ENCODE measurements at places on chromosomes 11 and 22.

DNA sequence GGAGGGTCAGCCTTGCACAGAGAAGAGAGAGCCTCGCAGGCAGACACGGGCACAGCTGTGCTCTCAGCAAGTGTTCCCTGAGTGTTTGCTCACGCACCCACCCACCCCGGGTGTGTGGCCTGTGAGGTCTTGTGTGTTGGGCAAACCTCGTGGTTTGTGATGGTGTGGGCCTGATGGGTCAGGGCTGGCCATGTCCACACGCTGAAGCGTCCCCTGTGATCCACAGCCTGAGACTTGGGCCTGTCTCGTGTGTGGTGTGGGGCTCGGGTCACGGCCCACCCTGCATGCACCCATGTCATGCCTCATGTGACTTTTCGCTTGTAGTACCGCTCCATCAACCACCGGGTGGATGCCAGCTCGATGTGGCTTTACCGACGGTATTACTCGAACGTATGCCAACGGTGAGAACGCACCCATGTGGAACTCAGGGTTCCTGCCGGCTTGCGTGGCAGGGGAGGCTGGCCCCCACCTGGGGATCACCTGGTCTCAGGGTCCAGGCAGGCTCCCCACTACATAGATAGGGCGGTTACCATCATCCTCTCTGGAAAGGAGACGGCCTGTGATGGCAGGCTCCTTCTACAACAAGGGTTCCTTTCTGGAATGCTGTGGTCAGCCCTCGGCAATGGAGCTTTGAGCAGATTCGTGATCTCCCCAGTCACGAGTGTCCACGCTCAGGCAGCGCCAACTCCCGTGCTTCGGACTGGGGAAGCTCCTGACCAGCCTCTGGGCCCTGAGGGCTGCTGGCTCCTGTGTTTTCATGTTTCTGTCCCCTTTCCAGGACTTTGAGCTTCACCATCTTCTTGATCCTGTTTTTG lies 5.9 kb downstream of the TPCN2 start:
- DNase-seq, result no peak

DNA sequence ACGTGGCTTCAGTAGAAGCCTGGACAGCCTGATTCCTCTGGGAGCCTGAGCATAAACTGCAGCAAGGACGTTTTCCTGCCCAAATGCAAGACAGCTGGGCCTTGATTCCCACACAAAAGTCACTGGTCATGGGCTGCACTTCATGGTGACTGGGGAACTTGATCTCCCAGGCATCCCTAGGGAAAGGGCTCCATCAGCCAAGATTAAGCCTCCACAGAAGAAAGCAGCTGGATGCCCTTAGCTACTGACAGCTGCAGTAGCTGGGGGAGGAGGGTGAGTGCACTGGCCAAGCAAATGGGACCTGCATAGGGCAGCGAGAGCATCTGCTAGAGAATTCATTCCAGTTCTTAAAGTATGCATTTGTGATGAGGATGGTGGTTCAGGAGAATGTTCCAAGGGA lies 267.4 kb upstream of the ISX start:
- DNase-seq, result no peak

DNA sequence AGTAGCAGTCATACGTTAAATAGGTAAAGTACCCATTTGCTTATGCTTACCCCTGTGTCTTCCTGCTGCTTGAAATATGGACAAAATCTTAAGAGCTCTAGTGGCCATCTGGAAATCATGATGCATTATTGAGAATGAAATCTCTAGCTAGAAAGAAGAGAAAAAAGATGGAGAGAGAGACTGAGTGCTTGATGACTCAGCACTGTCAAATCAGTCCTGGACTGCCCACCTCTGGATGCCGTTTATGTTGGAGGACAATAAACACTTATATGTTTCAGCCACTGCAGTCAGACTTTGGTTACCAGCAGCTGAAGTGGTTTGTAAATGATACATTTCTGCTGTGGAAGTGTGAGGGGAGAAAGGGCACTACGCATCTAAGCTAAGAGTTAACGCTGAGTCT lies 3.6 kb downstream of the OR8B4 start:
- no peak for DNase-seq

DNA sequence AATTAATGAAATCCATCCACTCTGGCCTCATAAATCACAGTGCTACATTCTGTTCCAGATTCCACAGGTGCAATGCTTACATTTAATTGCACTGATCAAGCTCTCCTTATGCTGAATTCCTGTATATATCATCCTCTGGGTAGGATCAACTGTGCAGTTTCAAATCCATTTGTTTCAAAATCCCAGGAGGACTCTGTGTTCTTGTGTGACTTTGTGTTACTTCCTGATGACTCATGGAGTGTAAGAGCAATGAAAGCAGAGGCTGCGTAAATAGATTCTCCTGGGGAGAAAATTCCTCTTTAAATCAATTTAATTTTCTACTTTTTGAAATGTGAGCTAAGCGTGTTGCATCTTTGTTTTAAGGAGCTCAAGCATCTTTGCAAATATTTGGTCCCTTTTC lies 752.7 kb downstream of the METTL15 start:
- no peak for DNase-seq

GRCh38 chr22:43110927-43111623 lies 525 bp downstream of the BIK start:
- no peak for DNase-seq

- DNase-seq, result no peak
These were observed 737.8 kb downstream of the FAM181B start for GRCh38 chr11:81995889-81996288.

GRCh38 chr22:35197071-35197470 lies 60.2 kb upstream of the HMGXB4 start:
- DNase-seq, result no peak

DNA sequence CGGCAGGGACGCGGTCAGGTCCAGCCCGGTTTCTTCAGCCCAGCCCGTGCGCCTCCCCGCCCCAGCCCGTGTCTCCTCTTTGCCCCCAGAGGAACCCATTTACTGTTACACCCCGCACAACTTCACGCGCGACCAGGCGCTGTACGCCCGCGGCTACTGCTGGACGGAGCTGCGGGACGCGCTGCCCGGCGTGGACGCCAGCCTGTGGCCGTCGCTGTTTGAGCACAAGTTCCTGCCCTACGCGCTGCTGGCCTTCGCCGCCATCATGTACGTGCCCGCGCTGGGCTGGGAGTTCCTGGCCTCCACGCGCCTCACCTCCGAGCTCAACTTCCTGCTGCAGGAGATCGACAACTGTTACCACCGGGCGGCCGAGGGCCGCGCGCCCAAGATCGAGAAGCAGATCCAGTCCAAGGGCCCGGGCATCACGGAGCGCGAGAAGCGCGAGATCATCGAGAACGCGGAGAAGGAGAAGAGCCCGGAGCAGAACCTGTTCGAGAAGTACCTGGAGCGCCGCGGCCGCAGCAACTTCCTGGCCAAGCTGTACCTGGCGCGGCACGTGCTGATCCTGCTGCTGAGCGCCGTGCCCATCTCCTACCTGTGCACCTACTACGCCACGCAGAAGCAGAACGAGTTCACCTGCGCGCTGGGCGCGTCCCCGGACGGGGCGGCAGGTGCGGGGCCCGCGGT lies 6.5 kb downstream of the PANX2 start:
- DNase-seq, result no peak

GRCh38 chr11:31702966-31703365 lies 108.2 kb downstream of the PAX6 start:
- no peak for DNase-seq

GRCh38 chr11:86798988-86799387 lies 1.4 kb upstream of the PRSS23 start:
- no peak for DNase-seq

DNA sequence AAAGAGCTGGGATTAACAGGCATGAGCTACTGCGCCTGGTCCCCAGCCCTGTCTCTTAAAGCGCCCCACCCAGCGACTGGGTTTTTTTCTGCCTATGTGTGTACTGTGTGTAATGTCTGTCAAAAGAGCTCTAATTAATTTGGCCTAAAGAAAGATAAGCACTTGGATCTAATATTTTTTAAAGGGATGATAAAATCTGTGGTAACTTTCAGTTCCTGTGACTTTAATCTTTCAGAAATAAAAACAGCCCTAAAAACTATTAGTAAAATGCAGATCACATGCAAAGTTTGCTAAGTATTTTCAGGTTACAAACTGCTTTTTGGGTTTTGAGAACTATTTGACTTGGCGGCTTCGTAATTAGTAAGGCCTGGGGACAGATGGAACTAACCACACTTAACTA lies 1358.7 kb downstream of the LRRC4C start:
- DNase-seq, result no peak

DNA sequence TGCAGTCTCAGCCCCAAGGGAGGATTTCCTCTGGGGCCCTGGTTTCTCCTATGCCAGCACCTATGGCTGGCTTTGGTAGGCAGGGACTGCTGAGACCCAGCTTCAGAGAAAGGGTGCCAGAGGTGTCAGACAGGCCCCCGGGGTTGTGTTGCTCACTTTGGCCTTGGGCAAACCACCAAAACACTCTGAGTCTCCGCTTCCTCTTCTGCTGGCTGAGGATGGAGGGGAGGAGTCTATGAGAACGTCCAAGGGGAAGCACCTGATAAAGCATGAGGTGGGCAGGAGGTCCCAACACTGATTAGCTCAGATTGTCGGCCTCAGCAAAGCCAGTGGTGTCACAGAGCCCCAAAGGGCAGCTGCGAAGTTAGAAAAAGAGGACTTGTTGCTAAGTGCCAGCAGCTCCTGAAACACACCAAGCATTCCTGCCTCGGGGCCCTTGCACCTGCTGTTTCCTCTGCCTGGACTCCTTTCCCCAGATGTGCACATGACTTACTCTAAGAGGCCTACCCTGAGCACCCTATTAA lies 10.5 kb downstream of the SMTNL1 start:
- DNase-seq, result no peak

DNA sequence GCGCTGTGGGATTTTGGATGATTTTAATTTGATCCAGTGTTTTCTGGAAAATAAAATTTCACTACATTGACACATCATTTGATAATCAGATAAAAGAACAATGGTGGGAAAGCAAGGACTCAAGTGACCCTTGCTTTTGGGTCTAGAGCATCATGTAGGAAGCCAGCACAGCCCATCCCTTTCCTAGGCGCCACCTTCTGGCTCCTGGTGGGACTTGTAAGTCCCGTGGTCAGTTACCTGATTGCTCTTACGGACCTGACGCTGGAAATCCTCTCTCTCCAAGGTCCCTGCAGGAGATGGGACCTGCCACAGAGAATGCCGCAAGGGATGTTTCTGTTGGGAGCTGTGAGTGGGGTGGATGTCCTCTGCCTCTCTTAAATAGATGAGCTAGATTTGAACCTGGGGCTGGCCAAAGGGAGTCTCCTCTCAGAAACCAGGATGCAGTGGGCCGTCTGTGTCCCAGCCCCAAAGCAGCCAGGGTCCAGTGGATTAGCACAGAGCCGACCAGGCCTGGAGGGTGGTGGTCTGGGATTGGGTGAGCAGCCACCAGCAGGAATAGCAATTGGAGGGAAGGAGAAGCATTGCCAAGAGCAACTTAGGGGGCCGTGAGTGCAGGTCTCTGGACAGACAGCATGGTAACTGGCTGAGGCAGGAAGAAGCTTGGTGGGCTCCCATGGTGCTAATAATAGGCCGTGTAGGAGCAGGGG lies 21.7 kb downstream of the TIMP3 start:
- DNase-seq, result peak; percentile 37

DNA sequence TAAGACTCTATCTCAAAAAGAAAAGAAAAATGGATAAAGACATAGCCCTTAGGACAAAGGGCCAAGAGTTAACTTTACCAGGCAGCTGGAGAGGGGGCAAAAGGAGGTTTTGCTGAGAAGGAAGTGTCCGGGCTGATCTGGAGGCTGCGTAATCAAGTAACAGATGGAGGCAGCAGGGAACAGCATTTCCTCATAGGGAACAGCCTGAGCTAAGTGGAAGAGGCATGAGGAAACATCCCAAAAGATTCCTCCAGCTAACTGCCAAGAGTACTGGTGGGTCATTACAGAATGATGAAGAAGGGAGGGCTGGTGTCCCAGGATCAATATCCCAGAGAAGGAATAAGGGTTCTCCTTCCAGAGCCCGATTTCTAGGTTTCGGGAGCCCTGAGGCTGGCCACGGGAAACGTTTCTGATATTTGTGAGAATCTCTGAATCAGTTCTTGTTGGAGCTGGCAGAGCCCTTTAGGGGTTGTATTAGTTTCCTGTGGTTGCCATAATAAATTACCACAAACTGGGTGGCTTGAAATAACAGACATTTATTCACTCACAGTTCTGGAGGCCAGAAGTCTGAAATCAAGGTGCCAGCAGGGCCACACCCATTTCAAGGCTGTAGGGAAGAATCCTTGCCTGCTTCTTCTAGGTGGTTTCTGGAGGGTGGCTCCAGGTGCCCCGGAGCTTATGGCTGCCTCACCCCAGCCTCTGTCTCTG lies 21.2 kb downstream of the LIF start:
- no peak for DNase-seq

DNA sequence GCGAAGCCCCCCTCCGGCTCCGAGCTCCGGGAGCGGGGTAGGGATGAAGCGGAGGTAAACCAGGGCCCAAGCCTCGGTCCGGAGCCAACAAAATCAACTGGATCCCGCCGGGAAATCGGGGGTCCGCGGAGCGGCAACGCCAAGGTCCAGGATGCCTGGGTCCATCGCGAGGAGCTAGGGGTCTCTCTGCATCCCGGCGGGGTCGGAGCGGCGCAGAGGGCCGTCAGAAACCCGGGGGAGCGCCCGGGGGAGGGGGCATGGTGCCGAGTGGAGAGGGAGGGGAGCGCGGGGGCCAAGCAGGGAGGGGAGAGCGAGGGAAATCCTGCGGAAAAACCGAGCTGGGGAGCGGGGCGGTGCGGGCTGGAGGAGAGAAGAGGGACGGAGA lies 51.8 kb downstream of the SLC22A12 start:
- DNase-seq, result no peak

- no peak for DNase-seq
These were observed 444.9 kb upstream of the DDI1 start for GRCh38 chr11:103591554-103591953.

GRCh38 chr11:46455834-46456233 lies 64.3 kb upstream of the CHRM4 start:
- no peak for DNase-seq

- DNase-seq, result no peak
These were observed 2.6 kb downstream of the DRAP1 start for GRCh38 chr11:65921876-65922275.

- DNase-seq, result no peak
These were observed 23.8 kb downstream of the CD44 start for GRCh38 chr11:35162745-35163144.

DNA sequence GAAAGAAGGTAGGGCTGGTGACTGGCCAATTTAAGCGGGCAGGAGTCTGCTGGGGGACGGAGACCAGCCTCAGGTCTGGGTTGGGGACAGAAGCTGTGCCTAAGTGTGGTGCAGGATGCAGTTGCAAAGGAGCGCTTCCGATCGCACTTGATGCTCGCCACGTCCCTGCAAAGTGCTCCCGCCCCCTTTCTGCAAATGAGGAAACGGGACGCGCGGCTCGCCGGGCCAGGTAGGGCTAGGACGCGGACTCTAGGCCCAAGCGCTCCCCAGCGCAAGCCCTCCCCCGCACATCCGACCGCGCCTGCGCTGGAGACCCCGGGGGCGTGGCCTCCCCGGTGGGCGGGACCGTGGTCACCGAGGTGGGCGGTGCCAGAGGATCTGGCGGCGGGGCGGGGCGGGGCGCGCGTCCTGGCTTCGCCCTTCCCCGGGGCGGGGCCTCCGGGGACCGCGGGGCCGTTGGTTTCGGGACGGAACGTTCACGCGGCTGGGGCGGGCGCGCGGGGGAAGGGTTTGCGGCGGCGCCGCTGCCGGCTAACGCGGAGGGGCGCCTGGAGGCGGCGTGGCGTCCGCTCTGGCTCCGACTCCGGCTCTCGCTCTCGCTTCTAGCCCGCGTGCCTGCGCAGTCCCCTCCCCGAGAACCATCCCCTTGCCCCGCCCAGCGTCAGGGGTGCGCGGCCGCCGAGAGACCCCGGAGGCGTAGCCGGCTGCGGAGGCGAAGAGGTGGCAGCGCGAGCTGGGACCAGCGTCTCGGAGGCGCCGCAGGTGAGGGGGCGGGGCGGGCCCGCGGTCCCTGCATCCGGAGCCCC lies at the start of gene FAM118A:
Gene FAM118A (plus strand): TSS at position 513 of the 806 bp plus-strand sequence. CDS start 12,446 bp downstream, outside the sequence.
- peak; percentile 100 for DNase-seq

GRCh38 chr22:17086296-17086695 lies 1.5 kb downstream of the IL17RA start:
- no peak for DNase-seq
